ENCODE measurements at places on chromosomes 4 and X.

DNA sequence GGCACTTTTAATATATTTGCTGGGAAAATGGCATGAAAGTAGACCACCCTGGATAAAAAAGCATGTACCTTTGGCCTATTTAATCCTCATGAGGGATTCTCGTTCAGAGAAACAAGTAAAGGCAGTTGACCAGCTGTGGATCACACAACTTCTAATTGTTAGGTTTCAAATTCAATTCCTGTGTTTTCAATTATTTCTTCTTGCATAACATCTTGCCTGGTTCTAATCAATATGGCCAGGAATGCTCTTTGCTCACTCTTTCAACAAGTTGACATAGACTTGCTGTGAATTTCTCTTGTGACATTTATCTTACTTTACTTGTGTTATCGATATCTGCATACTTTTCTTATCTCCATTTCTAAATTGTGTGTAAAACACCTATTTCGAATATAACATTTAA, 211.8 kb downstream of the SLC7A11 start:
- no peak for DNase-seq

DNA sequence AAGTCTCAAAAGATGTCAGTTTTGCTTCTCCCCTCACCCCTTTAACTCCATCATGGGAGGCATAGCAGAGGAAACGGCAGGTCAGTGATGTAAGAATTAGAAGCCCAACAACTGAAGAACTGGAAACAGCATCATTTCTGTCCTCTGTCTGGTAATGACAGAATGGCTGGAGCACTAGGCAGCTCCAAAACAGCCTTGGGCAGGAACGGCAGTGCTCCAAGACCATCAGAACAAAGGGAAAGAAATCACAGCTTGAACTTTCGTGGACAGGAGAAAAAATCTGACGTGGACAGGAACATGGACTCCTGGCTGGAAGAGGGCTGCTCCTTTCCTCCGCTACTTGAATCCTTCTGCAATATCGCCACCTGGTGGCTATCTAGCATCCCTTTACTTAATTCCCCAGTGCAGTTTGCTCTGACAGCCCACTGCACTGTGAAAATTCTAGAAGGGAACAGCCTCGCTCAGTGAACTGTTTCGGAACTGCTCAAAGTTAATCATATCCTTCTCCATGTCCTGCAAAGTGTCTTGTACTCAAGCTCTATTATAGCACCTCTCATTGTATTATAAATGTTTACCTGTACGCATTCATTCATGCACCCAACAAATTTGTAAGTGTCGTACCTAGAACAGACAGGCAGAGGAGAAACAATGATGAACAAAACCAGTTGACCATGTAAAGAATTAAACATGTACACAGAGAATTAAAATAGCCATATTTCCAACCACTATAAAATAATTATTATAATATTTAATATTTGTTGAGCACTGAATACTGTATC, 20.4 kb downstream of the SLC25A53 start:
- DNase-seq = peak; percentile 95

- DNase-seq = no peak
Measured at GRCh38 chr4:11881364-11881763, 452.7 kb upstream of the HS3ST1 start.

DNA sequence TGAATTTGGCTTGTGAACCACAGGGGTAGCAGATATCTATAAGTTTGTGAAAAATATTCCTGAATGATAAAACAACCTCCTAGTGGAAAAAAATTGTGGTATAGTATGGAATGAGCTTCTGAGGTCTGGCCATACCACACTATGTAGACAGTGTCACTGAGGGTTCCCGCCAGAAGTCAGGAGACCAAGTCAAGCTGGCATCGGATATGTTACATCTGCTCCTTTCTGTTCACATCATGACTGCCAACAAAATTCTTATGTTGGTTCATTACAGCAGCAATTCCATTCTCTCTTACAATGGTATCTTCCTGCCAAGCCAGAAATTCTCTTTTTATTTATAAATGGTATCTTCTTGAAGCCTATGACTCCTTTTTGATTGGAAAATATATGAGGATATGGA, 273.0 kb downstream of the PPP3CA start:
- no peak for DNase-seq

- peak; percentile 22 for DNase-seq
Measured at GRCh38 chrX:78333521-78333920, 6.1 kb upstream of the CYSLTR1 start.

DNA sequence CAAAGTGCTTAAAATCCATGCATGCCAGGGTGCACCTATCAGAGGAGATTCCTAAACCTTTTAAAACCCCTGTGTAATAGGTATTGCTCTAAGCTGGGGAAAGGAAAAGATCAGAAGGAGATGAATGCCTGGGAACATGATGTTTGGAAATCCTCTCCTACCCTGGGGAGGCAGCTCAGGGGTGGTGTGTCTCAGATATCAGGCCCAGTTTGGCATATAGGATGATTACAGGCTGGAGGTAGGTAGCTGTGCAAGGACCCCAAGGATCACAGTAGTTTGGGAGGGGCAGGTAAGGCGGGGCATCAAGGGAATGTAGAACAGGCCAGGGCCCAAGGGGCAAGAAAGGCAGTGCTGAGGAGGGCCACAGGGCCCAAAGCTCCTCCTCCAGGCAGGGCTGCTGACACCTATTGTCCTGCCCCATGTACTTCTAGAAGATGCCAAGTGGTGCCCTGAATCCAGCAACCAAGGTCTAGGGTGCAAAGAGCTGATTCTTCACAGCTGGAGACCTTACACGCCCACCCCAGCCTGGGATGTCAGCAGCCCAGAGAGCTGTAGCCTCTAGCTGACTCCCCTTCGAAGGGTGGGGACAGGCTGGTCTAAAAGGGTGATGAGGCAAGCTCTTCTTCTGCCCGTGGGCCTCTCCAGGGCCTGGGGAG, 17.6 kb downstream of the SASH3 start:
- DNase-seq = no peak

DNA sequence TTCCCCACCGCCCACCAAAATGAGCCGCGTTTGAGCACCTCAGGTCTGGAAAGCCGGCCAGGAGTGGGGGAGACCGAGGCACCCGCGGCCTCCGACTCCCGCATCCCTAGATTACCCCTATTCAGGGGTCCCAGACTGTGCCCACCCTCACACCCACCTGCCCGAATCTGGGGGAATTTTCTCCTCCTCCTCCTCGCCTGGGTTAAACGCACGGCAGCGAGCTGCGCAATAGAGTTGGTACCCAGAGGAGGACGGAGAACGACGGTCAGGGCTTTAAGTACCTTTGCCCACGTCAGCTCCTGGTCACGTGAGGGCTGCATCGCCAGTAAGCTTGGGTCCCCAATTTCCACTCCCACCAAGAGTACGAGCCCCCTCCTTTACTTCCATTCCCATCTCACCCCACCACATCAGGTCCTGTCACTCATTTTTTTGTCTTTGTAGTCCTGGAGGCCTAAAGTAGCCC, at the start of gene ARMCX2:
Gene ARMCX2, minus strand, starts transcription at position 250 of the 463 bp plus-strand sequence. CDS start 2,262 bp downstream, outside the sequence.
- peak; percentile 75 for DNase-seq

GRCh38 chr4:88320224-88320779, 35.9 kb upstream of the PPM1K start:
- peak; percentile 2 for DNase-seq

DNA sequence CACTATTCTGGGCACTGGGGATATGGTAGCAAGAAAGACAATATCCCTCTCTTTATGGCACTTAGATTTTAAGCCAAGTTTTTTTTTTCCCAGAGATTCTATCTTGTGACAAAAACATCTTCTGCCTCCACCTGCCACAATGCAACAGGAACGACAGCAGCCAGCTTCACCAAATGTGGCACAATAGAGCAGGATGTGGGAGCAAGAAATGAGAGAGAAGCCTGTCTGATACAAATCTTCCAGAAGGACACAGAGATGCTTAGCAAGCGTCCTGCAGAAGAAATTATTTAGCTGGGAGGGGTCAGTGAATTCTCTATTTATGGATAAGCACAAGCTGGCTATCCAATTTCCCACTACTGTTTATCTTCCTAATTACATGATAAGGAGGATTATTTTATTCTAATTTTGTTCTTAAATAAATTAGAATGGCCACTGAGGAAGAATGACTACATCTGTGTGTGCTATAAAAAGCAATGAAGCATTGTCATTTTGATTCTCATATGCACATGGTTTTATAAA, 27.1 kb upstream of the ZNF330 start:
- DNase-seq = no peak

GRCh38 chr4:134636338-134637051, 434.9 kb upstream of the PABPC4L start:
- no peak for DNase-seq

DNA sequence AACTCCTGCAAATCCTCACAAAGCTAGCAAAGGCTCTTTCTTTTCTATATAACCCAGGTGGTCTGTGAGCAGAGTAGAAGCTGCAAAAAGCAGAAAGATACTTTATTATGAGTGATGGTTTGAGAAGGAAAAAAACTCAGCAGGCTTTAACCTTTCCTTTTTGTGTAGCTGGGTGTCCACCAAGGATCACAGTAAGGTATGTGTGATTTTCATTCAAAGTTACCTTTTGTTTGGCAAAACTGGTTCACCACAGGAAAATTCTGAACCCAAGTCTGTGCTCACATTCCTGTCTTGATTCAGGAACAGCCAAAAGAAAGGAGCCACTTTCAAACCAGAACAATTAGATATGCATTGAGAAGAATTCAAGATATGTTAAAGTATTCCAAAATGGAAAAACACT, 35.7 kb downstream of the FRAS1 start:
- no peak for DNase-seq
